Skeletal muscle cell (primary cell): ENCODE measurements at places on chromosomes 13 and 19.

GRCh38 chr13:31200637-31200971 is 829 bp downstream of the B3GLCT start:
- DNase-seq: no peak

- DNase-seq: no peak
Measured at GRCh38 chr13:98529171-98529570, 47.7 kb downstream of the STK24 start.

- no peak for DNase-seq
Measured at GRCh38 chr19:48194041-48194843, 23.8 kb downstream of the ZSWIM9 start.

DNA sequence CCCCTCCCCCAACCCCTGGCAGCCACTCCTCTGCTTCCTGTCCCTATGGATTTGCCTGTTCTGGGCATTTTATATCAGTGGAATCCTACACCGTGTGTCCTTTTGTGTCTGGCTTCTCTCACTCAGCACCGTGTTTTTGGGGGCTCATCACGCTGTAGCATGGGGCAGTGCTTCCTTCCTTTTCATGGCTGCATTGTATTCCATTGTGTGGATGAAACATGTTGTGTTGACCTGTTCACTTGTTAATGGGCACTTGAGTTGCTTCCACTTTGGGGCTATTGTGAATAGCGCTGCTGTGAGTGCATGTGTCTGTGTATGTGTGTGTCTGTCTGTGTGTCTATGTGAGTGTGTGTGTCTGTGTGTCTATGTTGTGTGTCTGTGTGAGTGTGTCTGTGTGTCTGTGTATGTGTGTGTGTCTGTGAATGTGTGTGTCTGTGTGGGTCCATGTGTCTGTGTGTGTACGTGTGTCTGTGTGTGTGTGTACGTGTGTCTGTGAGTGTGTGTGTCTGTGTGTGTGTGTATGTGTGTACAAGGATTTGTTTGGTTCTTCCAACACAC is 57.2 kb downstream of the AP1M1 start:
- no peak for DNase-seq

DNA sequence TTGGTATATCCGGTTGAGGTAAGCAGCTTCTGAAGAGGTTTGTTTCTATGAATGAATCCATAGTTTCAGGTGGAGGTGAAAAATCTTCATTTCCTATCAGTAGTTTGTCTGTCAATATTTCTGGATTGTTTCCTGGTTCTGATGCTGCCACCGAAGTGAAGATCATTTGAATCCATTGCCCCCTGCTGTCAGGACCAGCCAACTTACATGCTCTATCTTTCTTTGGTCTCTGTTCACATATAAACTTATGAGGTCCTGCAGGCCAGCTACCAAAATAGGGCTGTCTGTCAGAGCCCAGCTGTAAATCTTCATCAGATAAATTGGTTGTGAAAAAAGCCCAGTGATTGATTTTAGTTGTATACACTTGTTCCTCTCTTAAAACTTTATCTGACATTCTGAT is 15.2 kb upstream of the N4BP2L1 start:
- DNase-seq: no peak

GRCh38 chr13:40389081-40389641 is 277.3 kb downstream of the FOXO1 start:
- no peak for DNase-seq

GRCh38 chr13:90105849-90106496 is 1241.5 kb upstream of the MIR17HG start:
- DNase-seq: peak; percentile 36

DNA sequence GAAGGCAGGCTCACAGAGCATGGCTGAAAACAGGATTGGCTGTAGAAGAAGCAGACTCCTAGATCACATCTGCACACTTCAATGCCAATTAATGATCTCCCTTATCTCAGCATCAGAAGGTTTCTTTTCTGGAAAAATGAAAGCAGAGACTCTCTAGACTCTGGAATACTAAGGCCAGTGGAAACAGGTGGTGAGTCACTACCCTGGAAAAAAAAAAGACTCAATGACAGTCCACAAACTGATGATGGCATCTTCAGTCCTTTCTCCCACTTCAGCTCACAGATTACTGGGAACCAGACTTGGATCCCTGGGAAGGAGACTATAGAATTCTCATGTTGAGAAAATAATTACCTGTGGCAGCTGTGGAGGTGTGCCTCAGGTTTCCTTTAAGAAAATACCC is 47.5 kb upstream of the MBNL2 start:
- no peak for DNase-seq

GRCh38 chr19:18291590-18292461 is 10.4 kb upstream of the JUND start:
- no peak for DNase-seq

DNA sequence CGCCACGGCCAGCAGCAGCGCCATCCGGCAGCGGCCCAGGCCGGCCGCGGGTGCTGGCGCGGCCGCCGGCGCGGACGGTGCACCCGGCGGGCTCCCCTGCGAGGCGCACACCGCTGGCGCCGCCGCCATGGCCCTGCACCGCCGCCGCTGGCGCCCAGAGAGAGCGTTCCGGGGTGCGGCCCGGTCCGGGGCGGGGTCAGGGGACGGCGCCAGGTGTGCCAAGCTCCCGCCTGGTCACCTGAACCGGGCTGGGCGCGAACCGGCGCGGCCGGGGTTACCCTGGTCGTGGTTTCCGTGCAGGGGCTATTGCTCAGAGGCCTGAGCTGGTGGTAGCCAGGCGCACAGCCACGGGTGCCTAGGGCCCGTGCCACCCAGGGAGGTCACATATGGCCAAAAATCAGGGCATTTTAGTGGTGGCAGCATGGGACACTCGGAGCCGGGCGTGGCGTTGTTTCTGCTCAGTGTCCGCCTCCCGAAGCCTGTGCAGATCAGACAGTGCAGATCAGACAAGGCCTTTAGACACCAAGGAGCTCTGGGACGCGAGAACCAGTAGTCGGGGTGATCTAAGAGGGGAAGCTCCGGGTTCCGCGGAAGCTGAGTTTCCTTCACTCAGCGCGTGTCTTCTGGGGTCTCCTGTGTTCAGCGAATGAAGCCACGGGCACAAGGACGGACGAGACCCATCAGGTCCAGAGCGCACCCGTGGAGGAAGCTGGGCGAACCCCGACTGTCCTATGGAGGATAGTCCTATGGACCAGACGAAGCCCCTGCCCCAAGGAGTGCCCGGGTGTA is at the start of gene TMEM238:
TSS of gene TMEM238 (minus strand) at position 162 of the 789 bp plus-strand sequence. CDS start at position 129, 33 bp downstream.
- no peak for DNase-seq

DNA sequence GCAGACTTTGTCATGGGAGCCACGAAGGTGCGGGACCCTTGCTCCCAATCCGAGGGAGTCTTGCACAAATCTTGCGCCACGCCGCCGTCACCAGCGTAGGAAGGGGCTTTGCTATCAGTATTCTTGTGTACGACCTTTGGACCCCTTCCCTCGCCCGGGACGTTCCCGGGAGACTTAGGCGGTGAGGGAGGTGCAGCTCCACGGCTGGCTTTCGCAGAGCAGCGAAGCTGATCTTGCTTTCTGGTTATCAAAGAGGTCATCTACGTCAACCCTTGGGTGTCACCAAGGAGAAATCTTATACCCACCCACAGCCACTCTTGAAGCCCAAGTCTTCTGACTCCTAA is 583 bp downstream of the TECR start:
- DNase-seq: no peak

DNA sequence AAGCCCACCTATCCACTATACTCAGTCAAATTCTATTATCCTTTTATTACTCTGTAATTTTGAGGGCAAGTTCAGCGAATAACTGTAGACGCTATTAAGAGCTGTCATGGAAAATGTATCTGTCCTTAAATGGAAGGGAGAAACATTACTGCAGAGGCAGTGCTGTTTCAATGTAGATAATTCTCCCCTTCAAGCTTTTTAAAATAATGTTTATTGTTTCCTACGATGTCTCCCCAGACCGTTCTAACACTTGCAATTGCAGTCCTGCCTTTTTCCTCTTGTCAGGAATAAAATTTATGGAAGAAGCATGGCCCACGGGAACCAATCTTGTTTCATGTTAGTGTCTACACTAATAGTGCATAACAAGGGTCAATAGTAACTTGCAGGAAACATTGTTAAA is 159.5 kb downstream of the GPC6 start:
- DNase-seq: no peak

- DNase-seq: no peak
Measured at GRCh38 chr19:6047741-6048251, 62.5 kb downstream of the RFX2 start.

DNA sequence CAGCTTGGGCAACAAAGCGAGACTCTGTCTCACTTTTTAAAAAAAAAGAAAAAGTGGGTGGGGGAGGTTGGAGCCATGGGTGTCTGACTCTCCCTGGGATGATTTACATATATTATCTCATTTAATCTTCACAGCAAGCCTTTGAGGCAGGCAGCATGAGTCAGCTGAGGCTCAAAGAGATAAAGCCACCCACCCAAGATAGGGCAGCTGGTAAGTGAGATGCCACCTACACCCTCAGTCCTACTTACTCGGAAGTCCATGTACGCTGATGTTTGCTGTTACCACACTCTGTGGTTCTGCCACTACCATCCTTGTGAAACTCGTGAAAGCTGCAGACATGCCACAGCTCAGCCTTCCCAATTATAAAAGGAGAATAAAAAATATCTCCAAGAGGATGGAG is 142.0 kb upstream of the TSHZ3 start:
- DNase-seq: no peak

DNA sequence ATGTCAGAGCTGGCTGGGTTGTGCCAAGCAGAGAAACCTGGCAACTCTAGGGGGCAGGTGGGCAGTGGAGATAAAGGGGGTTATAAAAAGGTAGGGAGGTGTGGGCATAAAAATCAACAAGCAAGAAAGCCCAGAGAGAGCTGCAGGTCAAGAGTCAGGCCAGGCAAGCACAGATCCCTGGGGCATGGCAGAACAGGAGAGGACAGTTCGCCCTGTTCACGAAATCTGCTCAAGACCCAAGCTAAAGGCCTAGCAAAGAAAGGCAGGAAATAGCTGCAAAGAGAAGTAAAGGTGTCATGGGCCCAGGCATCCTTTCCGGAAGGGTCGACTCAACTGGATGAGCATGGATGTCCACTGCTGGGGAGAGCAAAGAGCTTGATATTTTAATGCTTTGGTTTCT is 3.4 kb downstream of the MBNL2 start:
- no peak for DNase-seq

GRCh38 chr13:51785712-51786424 is 18.1 kb downstream of the DHRS12 start:
- no peak for DNase-seq

- DNase-seq: no peak
Measured at GRCh38 chr13:44373601-44374347, at the start of gene SERP2. Gene SERP2, plus strand, starts transcription at chr13:44373824. Its CDS starts 202 bp downstream, at chr13:44374026.

- DNase-seq: no peak
Measured at GRCh38 chr13:92589955-92590354, 636.7 kb upstream of the GPC6 start.

GRCh38 chr13:26220575-26220974 is 1.5 kb downstream of the RNF6 start:
- no peak for DNase-seq

- DNase-seq: no peak
Measured at GRCh38 chr13:38002606-38003005, 133.0 kb upstream of the TRPC4 start.

DNA sequence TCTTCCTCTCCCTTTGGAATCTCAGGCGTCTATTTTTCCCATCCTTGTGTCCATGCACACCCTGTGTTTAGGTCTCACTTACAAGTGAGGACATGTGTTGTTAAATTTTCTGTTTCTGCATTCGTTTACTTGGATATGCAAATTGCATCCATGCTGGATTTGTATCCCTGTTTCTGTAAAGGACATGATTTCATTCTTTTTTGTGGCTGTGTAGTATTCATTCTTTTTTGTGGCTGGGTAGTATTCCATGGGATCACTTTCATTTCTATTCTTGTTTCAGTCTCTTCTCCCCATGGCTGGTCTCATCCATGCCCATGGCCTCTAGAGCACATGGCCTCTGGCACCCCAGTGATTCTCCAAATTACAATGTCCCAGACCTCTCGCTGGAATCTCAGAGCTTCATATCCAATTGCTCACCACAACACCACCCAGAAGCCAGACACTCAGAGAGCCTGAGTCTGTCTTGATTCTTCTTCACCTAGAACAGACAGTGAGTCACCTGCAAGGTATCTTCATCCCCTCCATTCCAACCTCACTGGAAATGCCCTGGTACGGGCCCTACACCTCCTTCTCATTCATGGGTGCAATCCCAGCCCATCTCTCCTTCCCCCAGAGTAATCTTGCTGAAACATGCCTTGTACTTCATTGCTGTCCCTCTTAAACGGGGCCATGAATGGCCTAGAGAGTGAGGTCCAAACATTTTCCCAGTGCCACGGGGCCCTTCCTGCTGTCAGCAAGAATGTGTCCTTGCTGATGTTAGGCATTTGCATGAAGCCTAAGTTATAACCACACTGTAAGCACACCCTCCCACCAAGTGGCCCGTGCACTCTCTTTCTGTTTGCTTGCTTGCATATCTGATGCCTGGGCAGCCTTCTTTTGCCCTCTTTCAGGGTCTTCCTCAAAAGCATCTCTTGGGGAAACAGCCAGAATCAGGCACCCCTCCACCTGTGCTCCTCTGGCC is 476.2 kb upstream of the TSHZ3 start:
- no peak for DNase-seq

GRCh38 chr13:80605716-80606115 is 264.8 kb upstream of the SPRY2 start:
- no peak for DNase-seq

GRCh38 chr13:30787738-30788525 is 52.6 kb downstream of the ALOX5AP start:
- DNase-seq: no peak

DNA sequence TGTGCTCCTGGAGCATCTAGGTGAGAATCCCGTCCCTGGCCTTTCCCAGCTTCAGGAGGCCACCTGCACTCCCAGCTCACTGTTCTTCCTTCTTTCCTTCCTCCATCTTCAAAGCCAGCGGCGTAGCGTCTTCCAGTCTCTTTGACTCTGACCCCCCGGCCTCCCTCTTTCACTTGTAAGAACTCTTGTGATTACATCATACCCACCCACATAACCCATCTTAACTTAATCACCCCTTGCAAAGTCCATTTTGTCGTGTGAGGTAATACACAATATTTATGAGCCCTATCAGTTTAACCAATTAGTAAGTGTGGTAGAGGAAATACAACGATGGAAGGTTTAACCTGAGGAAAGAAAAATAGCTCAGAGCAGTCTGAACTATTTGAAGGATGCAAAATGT is 4.6 kb upstream of the CDC16 start:
- peak; percentile 31 for DNase-seq

- no peak for DNase-seq
Measured at GRCh38 chr13:62433660-62434059, 1018.0 kb upstream of the PCDH20 start.

DNA sequence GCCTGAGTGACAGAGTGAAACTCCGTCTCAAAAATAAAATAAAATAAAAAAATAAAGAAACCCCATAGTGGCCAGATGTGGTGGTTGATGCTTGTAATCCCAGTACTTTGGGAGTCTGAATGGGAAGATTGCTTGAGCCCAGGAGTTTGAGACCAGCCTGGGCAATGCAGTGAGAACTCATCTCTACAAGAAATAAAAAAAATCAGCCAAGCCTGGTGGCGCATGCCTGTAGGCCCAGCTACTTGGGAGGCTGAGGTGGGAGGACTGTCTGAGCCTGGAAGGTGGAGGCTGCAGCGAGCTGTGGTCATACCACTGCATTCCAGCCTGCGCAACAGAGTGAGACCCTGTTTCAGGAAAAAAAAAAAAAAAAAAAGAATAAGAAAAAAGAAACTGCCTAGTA is 53.8 kb downstream of the ZNF627 start:
- no peak for DNase-seq

GRCh38 chr13:44930963-44931623 is 58.2 kb downstream of the NUFIP1 start:
- DNase-seq: no peak
